ENCODE measurements at places on chromosomes 7 and 10.

DNA sequence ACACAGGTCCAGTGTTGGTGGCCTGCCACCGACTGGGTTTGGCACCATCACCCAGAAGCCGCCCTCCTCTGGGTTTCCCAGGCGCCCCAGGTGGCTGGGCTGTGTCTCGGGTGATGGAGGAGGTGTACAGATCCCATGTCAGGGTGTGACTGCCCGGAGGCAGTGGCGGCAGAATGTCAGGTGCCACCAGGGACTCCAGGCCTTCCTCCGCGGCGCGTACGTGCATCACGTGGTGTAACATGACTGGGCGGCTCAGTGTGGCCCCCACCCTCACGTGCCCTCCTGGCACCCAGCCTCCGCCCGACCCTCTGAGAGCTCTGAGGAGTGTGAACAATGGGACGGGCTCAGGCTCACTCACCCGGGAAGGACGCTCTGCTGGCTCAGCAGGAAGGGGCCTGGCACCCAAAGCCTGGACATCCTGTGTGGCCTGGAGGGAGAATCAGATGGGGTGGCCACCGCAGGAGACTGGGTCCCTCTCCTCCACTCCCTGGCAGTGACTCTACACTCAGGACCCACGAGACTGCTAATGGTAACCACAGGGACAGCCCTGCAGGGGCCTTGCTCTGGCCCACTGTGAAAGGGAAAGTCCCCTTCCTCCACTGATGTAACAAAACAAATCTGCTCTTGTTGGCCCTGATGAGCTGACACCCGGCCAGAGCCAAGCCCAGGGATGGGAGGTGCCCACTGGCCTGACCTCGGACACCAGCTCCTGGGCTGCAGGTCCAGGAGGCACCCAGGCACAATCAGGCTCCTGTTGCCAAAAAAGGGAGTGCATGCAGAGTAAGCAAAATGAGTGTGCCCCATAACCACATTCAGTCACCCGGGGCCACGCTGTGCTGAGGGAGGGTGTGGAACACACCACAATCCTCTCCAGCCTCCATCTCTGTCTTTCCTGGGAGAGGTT lies 164.8 kb downstream of the PRKAG2 start:
- DNase-seq, result no peak

- no peak for DNase-seq
Measured at GRCh38 chr7:157555944-157556641, 219.3 kb downstream of the DNAJB6 start.

GRCh38 chr10:64846700-64847099 lies 1325.5 kb downstream of the REEP3 start:
- DNase-seq, result no peak

GRCh38 chr10:62021128-62021665 lies 119.7 kb downstream of the ARID5B start:
- DNase-seq, result no peak

Measured in right kidney (tissue), 9 donors.